Left renal cortex interstitium (tissue), 4 donors: ENCODE measurements at places on chromosomes 5 and 9.

- no peak for DNase-seq
Observed at GRCh38 chr5:37859805-37860204, 20.0 kb upstream of the GDNF start.

DNA sequence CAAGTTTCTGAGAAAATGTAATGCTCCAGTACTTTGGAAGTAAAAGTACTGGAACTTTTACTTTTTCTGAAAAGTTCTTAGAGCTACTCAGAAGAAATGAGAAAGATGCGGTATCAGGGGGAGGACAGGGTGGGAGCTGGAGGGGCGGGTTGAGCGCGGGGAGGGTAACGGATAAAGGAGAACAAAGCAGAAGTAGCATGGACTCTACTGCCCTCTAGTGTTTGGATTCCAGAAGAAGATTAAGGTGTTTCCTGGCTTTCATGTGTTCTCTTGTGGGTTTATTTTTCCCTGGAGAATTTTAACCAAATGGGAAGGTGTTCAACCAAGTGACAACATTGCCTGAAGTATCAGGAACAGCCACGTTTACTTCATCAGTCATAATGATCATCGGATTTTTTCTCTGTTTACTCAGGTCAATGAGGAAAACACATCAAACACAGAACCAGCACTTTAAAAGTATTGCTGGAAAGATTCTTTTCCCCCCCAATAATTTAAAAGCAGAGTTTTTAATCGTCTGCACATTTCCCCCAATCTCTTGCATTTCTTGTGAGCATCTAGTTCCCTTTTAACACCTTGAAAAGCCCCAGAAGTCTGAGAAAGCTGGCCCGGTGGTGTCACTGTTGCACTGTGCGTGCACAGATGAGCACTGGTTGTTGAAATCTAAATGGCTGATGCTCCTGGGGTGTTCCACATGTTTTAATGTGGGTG is 190.6 kb downstream of the MPDZ start:
- DNase-seq = peak; percentile 59

DNA sequence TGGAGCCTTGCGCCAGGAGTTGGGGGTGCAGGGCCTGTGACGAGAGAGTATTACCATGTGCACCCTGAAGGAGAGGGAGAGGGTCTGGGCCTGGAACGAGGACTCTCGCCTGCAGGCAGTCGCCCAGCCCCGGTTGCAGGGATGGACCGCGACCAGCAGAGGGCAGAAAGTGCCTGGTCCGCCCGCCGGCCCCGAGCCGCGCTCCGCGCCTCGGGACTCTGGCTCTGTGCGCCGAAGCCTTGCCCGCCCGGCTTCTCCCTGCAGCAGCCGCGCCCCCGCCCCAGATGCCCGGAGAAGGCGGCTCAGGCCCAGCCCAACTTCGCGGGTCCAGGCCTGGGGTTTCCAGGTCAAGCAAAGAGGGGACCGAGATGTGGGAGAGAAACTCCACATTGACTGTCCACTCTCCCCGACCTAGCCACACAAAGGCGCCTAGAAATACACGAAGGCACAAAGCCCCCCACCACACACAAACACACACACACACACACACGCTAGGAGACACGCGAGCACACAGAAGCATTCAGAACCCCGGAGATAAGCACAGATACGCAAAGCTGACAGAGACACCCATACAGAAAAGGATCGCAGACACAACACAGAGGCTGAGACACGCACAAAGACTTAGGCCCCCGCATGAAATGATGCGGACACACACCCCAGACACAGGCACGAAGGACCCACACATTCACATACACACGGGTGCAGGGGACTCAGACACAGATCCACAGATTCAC is 2.0 kb upstream of the LMX1B start:
- DNase-seq = no peak

DNA sequence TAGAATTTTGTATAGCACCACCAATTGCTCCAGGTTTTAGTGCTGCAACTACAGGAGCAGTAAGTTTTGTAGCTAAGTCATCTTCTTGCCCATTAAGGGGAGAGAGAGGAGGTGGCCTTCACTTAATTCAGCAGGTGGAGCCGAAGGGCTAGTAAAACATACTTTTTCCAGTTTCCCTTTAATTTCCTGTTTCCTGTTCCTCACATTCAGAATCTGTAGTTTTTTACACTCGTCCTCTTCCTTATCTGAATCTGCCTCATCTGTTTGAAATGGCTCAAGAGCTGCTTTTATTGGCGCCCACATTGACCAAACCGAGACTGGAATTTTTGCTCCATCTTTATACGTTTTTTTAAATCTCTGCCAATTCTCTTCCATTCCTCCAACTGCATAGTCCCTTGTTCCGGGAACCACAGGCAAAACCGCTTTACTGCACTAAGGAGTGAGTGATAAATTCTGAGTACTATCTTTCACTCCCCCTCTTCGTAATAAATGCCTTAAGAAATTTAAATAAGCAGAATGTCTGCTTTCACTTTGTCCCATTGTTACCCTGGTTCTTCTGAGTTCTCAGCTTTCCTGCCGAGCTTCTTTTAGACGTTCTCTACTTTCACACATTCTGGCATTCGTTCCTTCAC is 133.9 kb downstream of the DROSHA start:
- no peak for DNase-seq

DNA sequence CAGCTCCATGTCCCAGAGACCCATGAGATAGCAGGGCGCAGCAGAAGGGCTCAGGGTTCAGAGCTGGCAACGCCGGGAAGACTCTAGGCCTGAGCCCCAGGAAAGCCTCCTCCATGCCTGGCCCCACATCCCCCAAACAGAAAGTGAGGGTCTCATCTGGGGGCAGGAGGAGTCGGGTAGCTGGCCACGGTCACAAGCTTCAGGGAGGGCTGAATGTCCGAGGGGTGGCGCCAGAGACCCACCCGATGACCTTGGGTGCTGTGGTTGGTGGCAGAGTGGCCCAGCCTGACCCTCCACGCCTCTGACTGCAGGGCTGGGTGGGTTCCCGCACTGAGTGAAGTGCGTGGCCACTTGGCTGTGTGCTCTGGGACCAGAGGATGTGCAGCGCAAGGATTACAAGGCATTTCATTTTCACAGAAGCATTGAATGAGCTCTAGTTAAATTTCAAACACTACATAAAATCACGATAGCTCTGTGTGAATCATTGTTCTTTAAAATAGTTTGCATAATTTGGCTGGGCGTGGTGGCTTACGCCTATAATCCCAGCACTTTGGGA is 3.0 kb downstream of the C8G start:
- DNase-seq = no peak

DNA sequence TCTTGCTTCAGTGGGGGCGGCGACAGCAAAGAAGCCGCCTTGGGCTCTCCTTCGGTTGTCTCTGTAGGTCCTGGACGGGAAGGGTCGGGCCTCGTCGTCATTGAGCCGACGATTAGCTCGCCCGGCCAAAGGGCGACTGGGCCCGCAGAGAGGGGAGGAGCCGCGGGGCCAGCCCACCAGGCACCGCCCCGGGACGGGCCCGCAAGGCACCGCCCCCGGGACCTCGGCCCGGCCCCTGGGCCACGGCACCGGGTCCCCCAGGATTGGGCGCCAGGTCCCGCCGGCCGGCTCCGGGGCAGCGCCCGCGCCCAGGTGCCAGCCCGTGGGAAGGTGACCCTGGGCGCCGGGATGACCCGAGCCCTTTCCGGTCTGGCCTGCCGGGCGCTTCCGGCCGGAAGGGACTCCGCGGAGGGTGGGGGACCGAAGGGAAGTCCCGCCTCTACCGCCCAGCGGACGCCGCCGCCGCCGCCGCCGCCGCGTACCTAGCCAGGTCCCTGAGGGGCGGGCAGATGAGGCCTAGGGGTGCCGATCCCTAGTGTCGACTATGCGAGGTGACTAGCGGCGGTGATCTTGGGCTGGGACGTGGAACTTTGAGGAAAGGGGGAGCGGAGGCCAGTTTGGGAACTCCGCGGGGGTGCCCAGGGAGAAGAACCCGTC is at the start of the genes GBA2 and RGP1:
Gene GBA2 (minus strand): TSS at position 371 of the 657 bp plus-strand sequence. CDS start 524 bp downstream, outside the sequence.
Gene RGP1 (plus strand): TSS at position 430 of the 657 bp plus-strand sequence. CDS start 469 bp downstream, outside the sequence.
- peak; percentile 60 for DNase-seq

DNA sequence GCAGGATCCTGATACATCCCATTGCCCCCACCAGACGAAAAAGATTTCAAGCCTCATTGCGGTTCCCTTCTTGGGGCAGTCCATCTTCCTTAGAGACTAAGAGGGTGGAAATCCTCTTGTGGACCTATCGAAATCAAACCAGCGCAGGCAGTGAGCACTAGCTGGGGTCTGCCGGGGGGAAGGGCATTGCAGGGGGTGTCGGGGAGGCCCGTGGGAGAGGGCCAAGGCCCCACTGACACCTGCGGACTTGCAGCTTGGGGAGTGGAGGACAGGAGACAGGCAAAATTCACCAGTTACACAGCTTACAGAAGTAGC is 522 bp downstream of the BTNL9 start:
- DNase-seq = no peak

DNA sequence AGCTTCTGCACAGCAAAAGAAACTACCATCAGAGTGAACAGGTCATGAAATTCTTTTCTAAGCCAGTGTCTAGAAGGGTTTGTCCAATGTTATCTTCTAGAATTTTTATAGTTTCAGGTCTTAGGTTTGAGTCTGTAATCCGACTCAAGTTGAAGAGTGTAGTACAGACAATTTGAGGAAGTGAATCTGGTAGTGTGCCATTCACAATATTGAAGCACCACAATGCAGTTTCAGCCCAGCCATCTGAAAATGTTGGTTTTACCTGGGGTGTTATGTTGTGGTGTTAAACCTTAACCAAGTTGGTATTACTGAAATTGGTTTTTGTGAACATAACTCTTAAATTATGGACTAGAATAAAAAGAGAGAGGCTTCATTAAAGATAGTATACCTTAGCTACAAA is 77.2 kb downstream of the ADAMTS16 start:
- no peak for DNase-seq

- DNase-seq = no peak
Observed at GRCh38 chr9:89844075-89844474, 239.3 kb downstream of the GADD45G start.

DNA sequence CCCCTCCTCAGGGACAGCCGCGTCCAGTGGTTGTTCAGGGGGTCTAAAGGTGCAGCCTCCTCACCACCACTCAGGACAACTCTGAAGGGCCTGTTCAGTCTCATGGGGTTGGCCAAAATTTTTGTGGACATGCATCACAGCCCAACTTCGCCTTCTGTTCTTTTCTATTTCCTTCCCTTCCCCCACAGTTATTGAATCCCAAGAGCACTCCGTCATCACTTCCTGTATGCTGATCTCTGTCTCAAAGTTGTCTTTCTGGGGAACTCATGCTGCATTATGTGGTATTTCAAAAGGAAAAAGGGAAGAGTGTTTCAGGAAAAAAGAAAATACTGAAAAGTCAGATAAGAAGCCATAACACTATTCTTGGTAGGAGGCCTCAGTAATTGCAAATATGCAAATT is 355.4 kb downstream of the CAAP1 start:
- DNase-seq = no peak

DNA sequence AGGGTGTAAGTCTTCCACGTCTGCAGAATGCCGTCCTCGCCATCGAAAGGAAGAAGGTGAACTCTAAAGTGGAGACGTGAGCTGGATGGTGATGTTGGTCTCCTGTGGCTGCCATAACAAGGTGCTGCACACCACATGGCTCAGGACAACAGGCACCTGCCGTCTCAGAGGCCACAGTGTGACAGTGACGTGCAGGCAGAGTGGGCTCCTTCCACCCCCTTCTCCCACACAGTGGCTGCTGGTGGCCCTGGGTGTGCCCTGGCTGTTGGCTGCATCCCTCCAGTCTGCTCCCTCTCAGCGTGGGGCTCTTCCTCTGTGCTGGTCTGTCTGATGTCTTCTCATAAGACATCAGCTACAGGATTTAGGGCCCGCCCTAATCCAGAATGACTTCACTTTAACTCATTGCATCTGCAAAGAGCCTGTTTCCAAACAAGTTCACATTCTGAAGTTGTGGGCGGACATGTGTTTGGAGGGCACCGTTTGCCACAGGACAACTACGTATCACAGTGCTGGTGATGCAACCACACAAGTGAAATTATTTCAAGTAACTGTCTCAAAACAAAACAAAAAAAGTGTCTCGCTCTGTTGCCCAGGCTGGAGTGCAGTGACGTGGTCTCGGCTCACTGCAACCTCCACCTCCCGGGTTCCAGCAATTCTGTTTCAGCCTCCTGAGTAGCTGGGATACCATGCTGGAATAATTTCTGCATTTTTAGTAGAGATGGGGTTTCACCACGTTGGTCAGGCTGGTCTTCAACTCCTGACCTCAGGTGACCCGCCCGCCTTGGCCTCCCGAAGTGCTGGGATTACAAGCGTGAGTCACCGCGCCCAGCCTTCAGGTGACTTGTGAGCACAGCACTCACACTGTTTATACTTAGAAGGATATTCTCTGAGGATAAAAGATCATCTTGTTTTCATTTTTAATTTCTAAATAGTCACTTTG is 31.2 kb upstream of the CLPTM1L start:
- DNase-seq = no peak

- DNase-seq = no peak
Observed at GRCh38 chr9:136525841-136526499, 19.9 kb downstream of the NOTCH1 start.

- DNase-seq = no peak
Observed at GRCh38 chr9:117453737-117454136, 38.9 kb upstream of the ASTN2 start.

GRCh38 chr5:162139190-162139589 is 71.6 kb downstream of the GABRG2 start:
- no peak for DNase-seq

DNA sequence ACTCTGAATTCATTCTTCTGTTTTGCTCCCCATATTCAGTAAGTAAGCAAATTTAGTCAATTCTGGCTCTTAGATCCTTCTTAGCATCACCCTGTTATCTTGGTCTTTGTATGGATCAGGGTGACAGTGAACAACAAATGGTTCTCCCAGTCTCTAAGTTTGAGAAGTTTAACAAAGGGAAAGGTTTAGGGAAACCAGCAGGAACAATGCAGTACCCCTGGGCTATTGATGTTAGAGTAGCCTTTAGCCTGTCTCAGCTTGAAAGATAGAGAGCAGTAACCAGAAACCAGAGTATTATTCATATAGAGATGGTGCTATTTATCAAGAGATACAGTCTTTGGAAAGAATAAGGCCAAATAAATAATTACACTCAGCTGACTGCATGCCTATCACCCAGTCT is 241.8 kb downstream of the CDH12 start:
- DNase-seq = no peak

DNA sequence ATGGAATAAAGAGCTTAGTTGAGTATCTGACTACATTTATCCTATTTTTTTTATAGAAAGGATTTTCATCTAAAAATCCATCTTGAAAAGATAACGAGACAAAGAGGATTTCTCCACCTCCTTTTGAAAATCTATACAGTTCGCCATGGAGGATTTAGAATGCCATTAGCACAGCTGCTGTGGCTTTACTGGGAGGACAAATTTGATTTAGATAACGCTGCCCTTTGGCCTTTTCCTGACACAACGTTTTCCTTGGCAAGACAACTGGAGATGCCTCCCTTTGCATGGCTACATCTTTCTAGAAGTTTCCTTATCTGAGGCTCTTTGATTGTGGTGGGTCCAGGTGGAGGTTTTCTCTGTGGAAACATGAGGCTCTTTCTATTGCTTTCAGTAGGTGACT is 146.7 kb upstream of the KLF9 start:
- DNase-seq = no peak

GRCh38 chr9:101478444-101478843 is 42.9 kb upstream of the ALDOB start:
- DNase-seq = no peak

- DNase-seq = no peak
Observed at GRCh38 chr9:122141671-122142070, 17.9 kb downstream of the NDUFA8 start.
